Lung microvascular endothelial cell (primary cell): ENCODE measurements at places on chromosomes 2 and 18.
A peak's percentile ranks its signal among the peaks of the same experiment; 100 is the strongest.

GRCh38 chr2:130728549-130729316 is at the start of gene GPR148:
Gene GPR148, plus strand, starts transcription at chr2:130729070. Its CDS starts 82 bp downstream, at chr2:130729152.
- DNase-seq: no peak

DNA sequence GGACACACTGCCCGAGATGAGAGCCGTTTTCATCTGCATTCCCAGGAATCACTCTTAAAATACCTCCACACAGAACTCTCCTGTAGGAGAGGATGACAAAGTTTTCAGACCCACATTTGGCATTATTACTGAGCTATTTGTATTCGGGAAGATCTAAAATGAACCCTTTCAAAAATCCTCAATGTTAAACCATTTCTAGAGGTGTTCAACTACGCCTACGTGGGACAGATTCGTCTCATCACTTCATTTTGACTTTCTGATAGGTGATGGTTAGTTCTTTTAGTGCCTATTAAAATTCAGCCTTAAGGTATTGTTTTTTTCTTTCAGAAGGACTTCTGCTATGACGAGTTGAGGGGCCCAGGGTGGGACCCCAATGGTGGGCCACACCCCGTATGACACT is 71.4 kb upstream of the MGAT4A start:
- DNase-seq: no peak

- DNase-seq: no peak
Measured at GRCh38 chr18:35158728-35159450, 81.9 kb upstream of the ZNF397 start.

GRCh38 chr2:217803653-217803960 is 199.2 kb downstream of the TNS1 start:
- no peak for DNase-seq

- DNase-seq: no peak
Measured at GRCh38 chr2:148754864-148755263, 110.3 kb downstream of the EPC2 start.

GRCh38 chr2:27162151-27163121 is 13.6 kb downstream of the TCF23 start:
- peak; percentile 34 for DNase-seq

GRCh38 chr2:191631754-191632153 is 46.2 kb upstream of the NABP1 start:
- DNase-seq: peak; percentile 53

DNA sequence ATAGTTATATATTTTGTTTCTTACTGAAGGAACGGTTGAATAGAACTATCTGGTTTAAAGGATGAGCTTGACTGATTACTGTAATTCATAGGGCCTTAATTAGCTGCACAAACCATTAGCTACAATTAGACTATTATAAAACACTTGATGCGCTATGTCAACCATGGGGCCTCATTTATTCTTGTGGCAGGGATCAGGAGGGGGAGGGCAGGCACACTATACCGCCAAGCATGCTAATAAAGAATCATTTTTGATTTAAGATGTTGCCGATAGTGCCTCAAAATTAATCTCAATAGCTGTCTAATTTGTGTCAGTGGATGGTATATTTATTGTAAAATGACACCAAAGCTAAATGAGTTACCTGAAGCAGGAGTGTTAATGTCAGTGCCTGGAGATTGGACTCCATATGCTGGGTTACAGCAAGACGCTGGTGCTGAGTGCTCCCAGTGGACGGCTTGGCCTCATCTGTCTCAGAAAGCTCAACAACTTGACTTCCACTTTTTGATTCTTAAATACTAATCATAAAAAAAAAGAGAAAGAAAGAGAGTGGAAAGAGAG is 1007.0 kb upstream of the CELF4 start:
- no peak for DNase-seq

GRCh38 chr2:172888714-172889669 is 153.3 kb downstream of the RAPGEF4 start:
- no peak for DNase-seq

DNA sequence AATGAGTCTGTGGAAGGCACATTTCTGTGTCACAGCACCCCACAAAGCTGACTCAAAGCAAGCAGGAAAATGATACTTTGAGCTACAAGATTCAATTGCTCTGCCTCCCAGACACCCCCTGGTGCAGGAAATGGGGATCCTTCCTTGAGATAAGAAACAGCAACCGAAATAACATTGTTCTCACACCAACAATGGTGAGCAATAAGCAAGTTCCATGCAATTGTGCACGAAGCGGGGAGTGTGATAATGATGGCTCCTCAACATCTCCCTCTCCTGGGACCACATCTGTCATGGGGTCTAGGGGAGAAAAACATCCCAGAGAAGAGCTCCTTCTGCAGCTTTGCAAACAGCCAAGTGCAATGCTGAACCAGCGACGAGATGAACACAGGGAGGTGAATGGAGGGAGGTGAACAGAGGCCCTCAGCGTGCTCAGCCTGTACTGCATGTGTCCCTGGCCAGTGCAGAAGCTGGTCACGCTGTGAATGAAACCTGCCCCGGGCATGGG is 67.7 kb downstream of the PDCL3 start:
- no peak for DNase-seq
